ENCODE measurements at places on chromosomes 5 and 9.

DNA sequence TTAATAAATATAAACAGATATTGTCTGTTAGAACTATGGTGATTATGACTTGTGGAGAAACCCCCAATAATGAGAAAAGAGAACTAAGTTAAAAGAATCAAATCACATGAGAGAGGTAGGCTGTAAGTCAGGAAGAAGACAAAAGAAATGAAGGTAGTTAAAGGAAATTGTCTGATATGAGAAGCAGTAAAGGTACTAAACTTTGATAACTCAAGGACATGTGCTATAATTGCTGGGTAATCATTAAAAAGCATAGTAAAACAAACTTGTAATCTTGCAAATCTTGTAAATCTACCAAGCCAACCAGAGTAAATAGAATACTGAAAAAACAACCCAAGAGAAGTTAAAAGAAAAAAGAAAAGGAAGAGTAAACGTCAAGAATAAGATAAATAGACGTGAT lies 207.0 kb upstream of the CTNND2 start:
- DNase-seq, result no peak

- no peak for DNase-seq
Measured at GRCh38 chr9:133171161-133171961, 7.6 kb upstream of the GBGT1 start.

DNA sequence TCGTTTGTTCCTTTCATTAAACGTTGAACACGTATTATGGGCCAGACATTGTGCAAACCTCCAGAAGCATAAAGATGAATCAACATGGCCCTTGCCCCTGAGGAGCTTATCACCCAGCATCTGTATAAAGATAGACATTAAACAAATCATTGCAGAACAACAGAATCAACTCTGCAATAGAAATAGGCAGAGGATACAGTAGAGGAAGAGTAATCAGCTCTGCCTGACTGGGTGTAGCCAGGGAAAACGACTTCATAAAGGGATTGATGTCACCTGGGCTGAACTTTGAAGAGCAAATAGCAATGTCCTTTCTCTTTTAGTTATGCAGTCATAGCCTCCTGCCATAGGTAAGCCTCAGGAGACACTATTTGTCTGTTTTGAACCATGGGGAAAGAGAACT lies 13.4 kb downstream of the RGS7BP start:
- DNase-seq, result no peak

DNA sequence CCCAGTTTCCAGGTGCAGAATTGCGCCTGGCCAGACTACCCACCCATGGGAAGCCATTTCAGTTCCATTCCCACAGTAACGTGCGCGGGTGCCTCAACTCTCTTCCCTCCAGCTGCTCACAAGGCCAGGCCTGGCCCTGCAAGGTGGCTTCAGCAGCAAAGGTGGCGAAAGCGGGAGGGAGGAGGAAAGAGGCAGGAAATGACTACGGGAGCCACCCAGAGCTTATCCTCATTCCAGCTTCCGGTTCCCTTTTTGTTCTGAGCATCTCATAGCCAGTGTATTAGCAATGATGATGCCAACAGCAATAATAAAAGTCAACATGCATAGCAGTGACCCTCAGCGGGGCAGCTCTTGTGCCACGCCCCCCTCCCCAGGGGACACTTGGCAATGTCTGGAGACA lies 101.5 kb upstream of the BOD1 start:
- peak; percentile 23 for DNase-seq

DNA sequence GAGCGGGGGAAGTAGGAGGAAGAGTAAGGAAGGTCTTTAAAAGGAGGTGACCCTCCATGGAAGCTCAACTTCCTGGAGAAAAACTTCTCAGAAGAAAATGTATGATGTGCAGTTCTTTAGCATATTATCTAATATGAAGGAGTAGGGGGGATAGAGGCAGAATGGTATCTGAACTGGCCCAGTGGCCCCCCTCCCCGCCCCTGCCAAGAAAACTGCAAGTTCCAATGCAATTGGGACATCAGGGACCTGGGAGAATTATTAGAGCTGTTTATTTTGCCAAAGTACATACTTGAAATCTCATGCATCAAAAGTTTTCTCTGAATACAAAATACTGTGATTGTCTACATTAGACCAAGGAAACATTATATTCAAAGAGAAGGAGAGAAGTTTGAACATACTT lies 40.6 kb upstream of the GAS1 start:
- no peak for DNase-seq

GRCh38 chr9:15468145-15468544 lies 42.6 kb downstream of the PSIP1 start:
- no peak for DNase-seq

DNA sequence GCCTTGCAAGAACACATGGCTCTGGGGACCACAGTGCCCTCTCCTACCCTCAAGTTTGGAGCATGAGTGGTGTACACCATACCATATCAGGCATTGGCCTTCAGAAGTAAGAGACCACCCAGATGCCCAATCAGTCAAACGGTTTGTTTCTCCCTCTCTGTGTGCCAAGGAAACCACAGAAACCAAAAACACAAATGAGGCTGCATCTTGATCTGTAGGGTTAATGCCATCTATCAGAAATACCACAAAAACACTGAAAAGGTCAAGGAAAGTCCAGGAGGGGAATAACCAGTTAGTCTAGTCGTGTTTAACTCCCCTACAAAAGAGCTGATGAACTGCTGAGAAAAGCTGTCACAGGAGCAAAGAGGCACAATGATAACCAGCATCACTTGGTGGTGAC lies 78.4 kb downstream of the INSYN2B start:
- DNase-seq, result no peak

DNA sequence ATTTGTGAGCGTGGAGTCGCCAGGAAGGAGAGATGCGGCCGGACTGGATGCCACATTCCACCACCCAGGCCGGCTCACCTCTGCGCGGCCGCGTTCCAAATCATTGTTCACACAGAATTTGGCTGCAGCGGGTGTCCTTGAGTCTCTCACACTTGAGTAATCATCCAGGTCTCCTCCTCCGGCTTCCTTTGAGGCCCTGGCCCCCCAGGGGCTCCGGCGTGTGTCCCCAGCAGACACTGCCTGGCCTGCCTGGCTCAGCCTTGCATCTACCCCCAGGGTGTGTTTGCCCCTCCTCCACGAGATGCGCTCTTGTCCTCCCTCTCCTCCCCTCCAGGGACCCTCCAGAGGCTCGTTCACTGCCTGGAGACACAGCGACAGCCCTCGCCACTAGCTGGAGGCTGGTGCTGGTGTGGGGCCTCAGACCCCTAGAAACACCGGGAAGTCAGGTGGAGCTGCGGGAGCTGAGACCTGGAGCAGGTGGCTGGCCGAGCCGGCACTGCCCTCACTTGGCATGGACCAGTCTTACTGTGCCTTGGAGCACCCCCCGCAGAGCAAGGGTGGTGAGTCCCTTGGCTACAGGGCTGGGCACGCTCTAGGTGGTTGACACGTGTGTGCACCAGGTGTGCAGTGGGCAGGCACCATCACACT lies 7.0 kb upstream of the SLC9A3 start:
- DNase-seq, result no peak

- DNase-seq, result no peak
Measured at GRCh38 chr5:68007451-68007850, 208.1 kb upstream of the PIK3R1 start.

GRCh38 chr5:68230285-68230684 lies 14.7 kb downstream of the PIK3R1 start:
- DNase-seq, result no peak

DNA sequence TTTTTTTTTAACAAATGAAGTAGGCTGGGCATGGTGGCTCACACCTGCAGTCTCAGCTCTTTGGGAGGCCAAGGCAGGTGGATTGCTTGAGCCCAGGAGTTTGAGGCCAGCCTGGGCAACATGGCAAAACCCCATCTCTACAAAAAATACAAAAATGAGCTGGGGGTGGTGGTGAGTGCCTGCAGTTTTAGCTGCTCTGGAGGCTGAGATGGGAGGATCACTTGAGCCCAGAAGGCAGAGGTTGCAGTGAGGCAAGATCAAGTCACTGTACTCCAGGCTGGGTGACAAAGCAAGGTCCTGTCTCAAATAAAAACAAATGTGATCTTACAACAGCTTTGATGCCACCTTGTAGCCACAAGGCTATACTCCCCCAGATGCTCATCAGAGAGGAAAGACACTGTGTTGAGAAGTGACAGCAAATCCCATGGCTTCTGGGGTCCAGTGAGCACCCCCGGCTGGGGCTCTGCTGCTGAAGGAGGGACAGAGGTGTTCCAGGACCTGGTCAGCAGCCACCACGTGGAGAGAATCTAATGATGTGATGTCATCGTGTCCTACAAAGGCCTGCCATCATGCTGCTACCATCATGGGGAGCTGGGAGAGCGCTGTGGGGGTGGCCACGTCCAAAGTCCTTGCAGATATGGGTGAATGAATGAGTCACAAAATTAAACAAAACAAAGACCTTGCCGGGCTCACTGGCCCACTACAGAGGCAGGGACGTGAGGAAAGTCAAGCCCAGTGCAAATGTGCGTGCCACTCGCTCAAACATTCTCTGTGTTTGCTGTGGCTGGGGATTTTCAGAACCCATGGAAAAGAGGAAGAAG lies 60.7 kb downstream of the PRRT1B start:
- DNase-seq, result no peak

DNA sequence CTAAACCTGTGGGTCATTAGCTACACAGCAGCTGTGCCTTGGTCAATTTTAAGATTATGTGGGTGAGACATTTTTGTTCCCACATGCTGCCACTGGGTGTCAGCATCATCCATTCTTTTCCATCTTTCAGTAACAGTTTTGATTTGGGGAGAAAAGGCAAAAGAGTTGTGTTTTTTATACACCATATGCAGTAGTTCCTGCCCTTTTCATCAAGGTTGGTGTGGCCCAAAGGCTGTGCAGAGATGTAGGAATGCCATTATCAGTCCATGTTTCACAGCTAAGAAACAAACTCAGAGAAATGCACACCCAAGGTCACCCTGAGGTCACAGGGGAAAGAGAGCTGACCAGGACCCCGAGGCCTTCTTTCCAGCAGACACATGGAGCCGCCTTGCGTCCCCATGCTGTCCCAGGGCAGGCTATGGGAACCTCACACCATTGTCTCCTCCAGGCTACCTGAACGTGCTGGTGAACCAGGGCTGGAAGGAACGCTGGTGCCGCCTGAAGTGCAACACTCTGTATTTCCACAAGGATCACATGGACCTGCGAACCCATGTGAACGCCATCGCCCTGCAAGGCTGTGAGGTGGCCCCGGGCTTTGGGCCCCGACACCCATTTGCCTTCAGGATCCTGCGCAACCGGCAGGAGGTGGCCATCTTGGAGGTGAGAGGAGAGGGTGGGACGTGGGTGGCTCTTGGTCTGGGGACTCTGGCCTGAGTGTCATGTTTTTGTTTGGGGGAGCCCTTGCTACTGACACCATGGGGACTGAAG lies 27.8 kb upstream of the GRPEL2 start:
- DNase-seq, result peak; percentile 56

DNA sequence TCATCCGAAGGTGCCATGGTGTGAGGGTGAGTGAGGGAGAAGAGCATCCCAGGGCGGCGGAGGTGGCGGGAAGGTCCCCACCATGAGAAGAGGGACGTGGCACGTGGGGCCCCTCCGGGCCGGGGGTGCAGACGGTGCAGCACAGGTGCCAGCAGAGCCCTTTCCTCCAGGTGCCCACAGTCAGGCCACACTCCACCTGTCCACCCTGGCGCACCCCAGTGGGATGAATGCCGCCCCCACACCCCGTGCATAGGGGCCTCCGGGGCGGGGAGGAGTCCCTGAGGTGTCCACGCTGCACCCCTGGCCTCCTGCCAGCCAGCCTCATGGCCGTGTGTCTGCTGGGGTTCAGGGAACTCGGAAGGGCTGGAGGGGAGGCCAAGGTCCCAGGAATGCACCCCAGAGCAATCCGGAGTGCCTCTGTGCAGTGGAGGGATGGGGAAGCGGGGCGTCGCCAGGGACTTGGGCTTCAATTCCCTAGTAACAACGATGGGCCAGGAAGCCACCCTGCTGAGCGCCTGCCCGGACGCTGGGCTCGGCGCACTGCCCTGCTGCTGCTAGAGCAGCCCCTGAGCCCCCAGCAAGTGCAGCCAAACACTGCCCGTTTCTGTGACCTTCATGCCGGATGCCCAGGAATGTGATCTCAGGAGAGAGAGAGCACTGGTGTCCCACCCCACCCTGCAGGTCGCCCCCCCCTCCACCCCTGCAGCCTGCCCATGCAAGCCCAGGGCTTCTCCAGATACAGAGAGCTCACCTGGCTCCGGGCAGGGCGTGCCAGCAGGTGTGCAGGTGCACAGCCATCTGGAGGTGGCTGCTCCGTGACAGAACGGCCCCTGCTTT lies 8.8 kb upstream of the NACC2 start:
- DNase-seq, result peak; percentile 71

GRCh38 chr9:30757723-30758122 lies 1626.7 kb upstream of the ACO1 start:
- DNase-seq, result no peak

DNA sequence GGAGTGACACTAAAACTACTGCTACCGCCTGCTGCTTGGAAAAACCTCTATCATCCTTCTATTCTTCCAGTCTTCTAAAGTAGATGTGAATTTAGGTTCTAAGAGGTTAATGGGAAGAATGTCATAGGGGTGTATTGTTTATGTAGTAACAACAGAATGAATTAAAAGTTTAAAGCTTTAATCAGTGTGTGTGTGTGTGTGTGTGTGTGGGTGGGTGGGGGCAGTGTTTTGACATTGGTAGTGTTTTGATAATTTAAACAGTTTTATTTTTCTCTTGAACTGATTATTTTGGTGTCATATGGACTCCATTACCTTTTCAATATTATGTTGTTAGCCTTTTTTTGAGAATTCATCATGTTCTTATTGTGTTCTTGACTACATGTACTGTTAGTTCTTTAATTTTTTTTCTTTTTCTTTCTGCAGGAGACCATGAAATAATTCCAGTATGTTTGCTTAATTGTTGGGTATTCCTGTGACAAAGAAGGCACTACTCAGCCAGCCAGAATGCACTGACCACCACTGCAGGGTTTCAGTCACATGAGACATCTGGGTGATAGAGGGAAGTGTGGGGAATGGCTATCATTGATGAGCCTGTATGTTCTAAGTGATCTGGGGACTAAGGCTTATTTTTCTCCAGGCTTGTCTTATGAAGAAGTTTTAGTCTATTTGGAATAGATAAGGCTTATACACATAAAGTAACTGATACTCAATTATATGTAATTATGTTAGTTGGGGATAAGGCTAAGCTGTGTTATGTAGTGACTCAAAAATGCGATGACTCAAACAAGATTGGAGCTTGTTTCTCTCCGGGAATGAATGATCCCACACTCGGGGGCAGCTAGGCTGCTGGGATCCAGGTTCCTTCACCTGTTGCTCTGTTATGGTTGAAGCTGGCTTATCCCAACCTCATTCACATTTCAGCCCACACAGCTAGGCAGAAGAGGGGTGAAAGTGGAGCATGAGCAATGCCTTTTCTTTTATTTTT lies 50.2 kb upstream of the ACTBL2 start:
- DNase-seq, result no peak

GRCh38 chr5:172178301-172178987 lies 9.6 kb downstream of the STK10 start:
- DNase-seq, result no peak

DNA sequence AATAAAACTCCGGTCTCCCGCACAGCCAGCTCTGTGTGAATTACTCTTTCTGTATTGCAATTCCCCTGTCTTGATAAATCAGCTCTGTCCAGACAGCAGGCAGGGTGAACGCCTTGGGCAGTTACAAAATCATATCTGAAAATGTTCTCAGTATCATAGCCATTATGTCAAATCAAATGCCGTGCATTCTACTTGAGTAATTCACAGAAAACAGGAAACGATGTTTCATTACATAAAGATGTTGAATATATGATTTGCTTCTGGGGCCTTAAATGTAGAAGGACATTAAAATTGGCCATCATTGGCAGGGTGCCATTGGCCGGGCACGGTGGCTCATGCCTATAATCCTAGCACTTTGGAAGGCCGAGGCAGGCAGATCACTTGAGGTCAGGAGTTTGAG lies 8.5 kb downstream of the POLR3G start:
- DNase-seq, result no peak

- DNase-seq, result no peak
Measured at GRCh38 chr9:135993765-135994500, 32.8 kb upstream of the UBAC1 start.

All from GM23338 (cell line).